ENCODE measurements at places on chromosomes 11 and 22.
A peak's percentile ranks its signal among the peaks of the same experiment; 100 is the strongest.

- DNase-seq = no peak
Observed at GRCh38 chr11:73314117-73314961, 6.3 kb downstream of the ARHGEF17 start.

DNA sequence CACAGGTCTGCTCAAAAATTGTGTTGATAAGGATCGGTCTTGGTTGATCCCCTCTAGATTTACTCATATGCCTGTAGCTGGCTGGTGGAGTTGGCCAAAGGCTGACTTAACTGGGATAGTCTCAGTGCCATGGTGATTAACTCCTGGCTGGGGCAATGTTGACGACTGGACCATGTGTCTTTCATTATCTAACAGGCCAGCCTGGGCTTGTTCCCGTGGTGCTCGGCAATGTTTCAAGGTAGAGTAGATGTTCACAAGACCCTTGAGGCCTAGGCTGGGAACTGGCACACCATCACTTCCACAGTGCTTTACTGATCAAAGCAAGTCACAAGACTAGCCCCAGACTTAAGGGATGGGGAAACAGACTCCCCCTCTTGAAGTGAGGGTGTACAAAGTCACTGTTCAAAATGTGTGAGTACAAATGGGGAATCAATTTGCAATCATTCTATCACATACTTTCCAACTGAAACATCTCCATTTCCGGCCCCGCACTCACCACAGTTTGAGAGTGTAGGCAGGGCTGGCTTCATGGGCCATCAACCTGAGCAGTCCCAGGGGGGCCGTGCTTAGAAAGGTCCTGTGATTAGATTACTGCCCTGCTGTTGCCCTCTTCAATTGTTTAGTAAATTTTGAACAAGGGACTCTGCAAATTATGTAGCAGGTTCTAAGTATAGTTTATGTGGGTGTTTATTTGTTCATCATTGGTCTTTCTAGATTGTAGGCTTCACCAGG is 240.8 kb downstream of the NELL1 start:
- DNase-seq = no peak

- DNase-seq = no peak
Observed at GRCh38 chr11:112118176-112118575, 31.5 kb downstream of the SDHD start.

DNA sequence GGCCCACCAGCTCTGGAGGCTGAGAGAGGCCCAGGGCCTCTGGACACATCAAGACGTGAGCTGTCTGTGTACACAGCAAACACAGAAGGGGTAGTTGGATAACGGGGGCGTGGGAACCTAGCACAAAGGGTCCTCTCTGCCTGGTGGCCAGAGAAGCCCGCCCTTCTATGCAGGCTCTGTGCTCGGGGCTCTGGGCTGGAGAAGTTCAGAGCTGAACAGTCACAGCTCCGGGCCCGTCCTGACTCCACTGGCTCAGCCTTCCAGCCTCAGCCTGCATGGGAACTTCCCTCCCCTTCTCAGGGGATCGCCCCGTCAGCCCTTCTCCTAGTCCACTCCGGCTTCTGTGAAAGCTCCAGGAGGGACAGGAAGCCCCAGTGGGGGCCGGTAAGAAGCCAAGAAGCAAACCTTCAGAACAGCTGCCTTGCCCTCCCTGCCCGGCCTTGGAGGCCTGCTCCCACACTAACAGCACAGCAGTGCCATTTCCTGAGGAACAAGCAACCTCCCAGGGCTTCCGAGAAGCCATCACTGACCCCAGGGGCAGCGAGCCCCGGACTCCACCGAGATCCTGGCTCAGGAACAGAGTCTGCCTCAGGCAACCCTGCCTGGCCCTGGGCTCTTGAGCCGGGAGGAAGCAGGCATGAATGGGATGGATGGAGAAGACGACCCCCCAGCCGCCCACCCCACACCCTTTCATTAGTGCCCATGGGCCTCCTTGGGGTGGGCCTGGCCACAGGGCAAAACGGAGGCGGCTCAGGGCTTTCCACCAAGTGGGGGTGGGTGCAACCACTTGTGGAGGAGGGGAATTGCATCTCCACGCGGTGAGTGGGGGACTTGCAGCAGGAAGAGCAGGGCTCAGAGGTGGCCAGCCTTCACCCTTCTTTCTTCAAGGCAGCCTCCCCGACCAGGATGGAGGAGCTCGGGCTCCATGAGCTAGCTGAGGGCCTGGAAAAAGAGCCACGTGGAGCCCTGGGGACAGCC is 119.8 kb downstream of the ST3GAL4 start:
- no peak for DNase-seq

- DNase-seq = no peak
Observed at GRCh38 chr22:19106886-19107729, 15.1 kb downstream of the DGCR2 start.

DNA sequence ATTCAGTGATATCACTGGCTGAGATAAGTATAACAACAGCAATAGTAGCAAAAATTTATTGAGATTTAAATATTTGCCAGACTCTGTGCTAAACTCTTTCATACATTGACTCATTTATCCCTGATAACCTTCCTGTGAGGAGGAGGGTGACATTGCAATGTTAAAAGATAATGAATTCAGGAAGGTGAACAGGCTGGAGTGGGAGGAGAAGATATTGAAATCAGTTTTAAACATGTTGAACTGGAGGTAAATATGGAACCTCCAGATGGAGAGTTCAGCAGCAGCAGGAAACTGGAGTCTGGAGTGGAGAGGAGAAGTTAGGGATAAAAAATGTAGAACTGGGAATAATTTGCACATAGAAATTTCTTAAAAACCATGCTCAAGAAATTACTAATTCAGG is 142.0 kb upstream of the FAT3 start:
- DNase-seq = no peak

DNA sequence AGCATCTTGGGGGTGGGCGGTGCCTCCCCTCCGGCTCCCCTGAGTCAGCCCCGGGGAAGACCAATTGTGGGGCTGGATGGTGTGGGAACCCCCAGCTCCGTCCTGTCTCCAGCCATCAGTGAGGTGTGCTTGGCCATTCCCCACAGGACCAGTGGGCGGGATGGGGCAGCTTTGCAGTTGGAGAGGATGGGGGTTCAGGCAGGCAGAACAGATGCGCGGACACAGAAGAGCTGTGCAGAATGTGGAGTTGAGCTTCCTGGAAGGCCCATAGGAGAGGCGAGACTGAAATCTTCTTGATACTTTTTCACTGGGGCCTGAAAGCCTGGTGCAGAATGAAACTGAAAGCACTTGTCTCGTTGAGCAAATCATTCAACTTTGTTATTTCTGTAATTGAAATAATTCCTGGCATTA is 23.8 kb downstream of the PARVB start:
- DNase-seq = no peak

- no peak for DNase-seq
Observed at GRCh38 chr11:62456630-62457029, 37.8 kb downstream of the SCGB1A1 start.

DNA sequence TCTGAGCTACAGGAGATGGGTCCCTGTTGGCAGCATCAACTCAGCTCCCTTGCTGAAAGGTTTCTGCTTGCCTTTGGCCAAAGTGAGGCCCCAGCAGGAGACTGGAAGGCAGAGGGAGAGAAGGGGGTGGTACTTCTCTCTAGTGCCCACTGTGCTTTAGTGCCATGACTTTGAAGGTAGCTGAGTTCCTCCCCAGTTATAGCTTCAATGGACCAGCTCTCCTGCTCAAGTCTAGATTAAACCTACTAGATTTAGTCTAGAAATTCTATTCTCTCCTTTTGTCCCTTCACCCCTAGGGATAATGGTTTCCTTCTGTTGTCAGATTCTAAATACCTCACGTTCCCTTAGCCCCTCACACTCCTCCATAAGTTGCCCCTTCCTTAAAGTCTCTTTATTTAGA is 119.2 kb downstream of the TIMP3 start:
- DNase-seq = no peak

DNA sequence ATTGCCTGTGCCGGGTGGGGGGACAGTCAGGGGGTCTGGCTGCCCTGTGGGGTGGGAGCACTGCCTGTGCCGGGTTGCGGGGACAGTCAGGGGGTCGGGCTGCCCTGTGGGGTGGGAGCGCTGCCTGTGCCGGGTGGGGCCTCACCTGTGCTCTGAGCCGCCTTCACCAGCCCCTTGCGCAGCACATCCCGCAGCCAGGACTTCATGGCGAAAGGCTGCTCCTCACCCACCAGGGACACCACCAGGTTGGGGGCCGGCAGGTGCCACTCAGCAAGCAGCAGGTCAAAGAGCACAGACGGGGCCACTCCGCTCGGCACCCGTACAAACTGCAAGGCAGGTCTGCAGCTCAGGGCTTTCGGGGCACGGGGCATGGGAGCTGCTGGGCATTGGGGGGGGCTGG is 21.4 kb downstream of the TSSC4 start:
- DNase-seq = no peak

DNA sequence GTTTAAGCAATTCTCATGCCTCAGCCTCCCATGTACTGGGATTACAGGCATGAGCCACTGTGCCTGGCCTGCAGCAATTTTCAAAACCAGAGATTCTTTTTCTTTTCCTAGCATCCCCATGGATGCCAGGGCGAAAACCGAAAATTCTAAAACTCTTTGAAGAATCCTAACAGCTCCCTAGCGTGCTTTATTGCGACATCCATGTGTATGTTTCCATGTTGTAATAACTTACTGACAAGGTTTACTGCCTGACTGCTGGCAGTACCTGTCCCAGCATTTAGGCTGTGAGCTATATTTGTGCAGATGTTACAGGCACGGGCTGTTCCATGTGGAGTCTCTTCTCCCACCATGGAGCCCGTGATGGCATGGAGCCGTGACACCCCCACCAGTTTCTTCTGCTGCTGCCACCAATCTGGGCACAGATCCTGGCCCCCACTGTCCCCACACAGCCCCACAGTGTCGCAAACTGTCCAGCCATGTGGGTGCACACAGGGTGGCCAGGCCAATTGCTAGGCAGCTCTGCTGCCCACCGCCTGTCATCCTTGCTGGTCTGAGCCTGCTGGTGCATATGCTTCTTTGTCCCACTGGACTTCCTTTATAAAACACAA is 7.1 kb upstream of the TAB1 start:
- no peak for DNase-seq

GRCh38 chr22:47817380-47817779 is 1054.9 kb downstream of the TBC1D22A start:
- DNase-seq = no peak

- no peak for DNase-seq
Observed at GRCh38 chr11:18144243-18144642, 11.9 kb downstream of the MRGPRX3 start.

GRCh38 chr11:21321072-21321471 is 651.7 kb downstream of the NELL1 start:
- no peak for DNase-seq

GRCh38 chr11:66860449-66860831 is 3.6 kb downstream of the LRFN4 start:
- DNase-seq = no peak

- no peak for DNase-seq
Observed at GRCh38 chr11:8720352-8720751, 37.8 kb downstream of the RPL27A start.

DNA sequence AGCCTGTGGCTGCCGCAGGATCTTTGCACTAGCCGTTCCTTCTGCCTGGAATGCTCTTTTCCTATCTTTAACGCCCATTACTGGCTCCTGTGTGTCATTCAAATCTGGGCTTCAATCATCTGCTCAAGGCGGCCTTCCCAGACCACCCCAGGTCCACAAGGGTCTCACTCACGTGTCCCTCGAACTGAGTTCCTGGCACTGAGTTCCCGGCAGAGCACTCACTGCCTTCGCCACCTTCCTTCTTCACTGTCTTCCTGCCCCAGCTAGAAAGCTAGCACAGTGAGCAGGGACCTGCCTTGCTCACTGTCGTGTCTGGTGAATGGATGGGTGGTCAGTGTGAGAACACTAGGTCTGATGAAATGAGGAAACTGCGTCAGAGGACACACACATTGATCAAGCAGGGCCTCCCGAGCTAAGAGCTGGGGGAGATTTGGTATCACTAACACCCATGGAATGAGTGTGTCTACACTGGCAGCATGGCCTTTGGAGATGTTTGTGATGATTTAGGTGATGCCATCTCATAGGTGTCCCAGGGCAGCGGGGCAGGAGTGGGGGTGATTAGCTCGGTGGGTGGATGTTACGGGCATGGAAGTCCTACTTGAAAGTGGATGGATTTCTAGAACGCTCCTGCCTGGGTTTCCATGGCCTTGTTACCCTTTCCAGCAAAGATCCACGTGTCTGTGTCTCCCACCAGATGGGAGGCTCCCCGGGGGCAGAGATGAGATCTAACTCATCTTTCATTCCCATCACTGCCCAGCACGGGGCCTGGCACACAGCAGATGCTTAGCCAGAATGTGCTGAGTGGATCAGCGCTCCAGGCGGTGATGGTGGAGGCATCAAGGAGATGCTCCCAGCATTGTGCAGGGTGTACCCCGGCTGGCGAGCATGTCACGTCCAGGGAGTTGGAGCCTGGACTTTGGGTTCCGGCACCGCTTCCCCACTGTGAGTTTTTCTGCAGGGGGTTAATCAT is 64.5 kb downstream of the SHISAL1 start:
- no peak for DNase-seq

GRCh38 chr22:44665115-44665514 is 36.9 kb upstream of the PRR5 start:
- DNase-seq = no peak

- DNase-seq = no peak
Observed at GRCh38 chr22:44076825-44077224, 52.7 kb downstream of the PARVB start.

- no peak for DNase-seq
Observed at GRCh38 chr11:134920851-134921608, 509.0 kb upstream of the B3GAT1 start.

GRCh38 chr11:77090373-77091111 is 12.1 kb upstream of the OMP start:
- DNase-seq = no peak

DNA sequence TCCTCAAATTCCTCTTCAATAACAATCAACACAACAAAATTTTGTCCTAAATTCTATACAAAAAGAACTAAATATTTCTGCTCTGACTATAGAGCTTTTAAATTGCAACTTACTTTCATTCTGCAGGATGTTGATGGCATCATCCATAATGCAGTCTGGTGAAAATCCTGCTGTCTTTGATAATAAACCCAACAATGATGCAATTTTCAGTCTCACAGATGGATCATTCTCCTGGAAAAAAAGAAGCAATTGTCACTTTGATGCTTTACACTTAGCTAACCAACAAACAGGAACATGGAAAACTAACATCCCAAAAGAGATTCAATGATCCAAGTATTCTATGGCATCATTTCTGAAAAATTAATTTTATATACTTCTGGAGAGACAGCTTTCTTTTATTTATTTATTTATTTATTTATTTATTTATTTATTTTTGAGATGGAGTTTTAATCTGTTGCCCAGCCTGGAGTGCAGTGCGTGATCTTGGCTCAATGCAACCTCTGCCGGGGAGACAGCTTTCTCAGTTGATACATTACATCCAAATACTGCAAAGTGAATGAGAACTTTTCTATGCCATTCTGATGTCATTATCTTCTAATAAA is 13.0 kb downstream of the INTS4 start:
- DNase-seq = no peak

DNA sequence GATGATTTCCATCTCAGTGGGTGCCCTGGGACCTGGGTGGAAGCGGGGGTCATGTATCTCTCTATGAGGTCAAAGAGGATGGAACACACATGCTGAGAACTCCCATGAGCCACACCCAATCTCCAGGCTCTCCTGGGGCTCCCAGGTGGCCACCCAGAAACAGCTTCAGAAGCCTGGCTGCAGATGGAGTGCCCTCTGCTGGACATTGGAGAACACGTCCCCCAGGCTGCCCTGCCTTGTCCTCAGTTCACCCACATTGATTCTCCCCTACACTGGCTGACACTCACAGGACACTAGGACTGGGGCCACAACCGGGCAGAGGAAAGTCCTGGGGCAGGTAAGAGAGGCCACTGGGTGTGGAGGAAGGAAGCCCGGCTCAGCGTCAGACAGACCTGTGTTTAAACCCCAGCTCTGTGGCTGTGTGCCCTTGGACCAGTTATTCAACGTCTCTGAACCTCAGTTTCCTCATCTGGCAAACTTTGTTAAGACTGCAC is 4.5 kb upstream of the NOL12 start:
- DNase-seq = peak; percentile 65

All from central memory CD4-positive, alpha-beta T cell (primary cell).